ENCODE measurements at places on chromosomes 4 and X.
A peak's percentile ranks its signal among the peaks of the same experiment; 100 is the strongest.

DNA sequence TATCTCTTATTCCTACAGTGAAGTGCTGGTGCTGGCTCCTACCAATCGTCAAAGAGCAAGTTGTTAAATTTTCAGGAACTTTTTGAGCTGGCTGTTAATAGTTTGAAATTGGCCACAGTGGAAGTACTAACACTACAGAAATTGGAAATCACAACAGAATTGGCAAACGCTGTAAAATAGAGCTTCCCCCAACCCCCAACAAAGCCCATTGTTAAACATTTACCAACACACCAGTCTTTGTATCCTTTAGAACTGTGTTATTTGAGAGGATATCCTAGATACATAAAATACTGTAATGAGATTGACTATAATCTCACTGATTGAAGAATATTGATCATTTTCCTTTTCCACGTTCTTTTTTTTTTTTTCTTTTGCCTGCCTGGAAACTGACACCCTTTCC lies 37.4 kb downstream of the FAM241A start:
- no peak for DNase-seq

DNA sequence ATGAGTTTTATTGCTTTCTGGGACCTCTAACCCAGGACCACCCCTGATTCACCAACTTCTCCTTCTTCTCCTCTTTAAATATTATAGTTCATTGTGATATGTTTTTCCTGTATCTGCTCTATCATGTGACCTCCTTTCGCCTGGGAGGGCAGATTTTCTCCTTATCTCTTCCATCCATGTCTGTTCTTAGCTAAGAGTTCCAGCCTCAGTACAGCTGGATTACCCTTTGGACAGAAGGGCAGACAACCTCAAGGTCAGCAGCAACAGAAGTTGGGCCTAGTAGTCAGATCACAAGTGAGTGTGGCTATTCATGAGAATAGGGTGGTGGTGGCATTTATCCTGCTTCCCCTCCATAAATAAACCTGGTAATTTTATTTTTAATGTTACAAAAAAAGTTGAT lies 5.7 kb upstream of the XK start:
- DNase-seq: no peak

- DNase-seq: no peak
Measured at GRCh38 chr4:21374641-21375368, 573.8 kb downstream of the KCNIP4 start.

- DNase-seq: peak; percentile 36
Measured at GRCh38 chr4:8332038-8332857, 62.7 kb downstream of the HTRA3 start.

GRCh38 chr4:177401658-177402273 lies 40.5 kb downstream of the AGA start:
- no peak for DNase-seq

- DNase-seq: no peak
Measured at GRCh38 chr4:127212701-127213100, 420.1 kb upstream of the INTU start.

DNA sequence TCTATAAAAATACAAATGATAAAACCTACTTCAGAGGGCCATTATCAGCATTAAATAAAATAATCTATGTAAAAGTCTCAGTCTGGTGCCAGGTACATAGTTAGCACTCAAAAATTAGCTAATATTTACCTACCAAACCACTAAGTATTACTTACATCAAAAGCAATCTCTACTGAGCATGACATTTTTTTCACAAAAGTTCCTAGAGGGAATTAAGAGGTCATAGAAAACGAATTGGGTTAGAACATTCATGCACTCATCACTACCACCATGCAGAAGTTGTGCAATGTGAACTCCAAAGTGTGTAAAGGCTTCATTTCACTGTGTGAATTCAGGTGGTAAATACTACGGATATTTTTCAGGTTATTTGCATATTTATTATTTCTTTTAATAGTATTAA lies 209.5 kb upstream of the FGF13 start:
- DNase-seq: no peak

DNA sequence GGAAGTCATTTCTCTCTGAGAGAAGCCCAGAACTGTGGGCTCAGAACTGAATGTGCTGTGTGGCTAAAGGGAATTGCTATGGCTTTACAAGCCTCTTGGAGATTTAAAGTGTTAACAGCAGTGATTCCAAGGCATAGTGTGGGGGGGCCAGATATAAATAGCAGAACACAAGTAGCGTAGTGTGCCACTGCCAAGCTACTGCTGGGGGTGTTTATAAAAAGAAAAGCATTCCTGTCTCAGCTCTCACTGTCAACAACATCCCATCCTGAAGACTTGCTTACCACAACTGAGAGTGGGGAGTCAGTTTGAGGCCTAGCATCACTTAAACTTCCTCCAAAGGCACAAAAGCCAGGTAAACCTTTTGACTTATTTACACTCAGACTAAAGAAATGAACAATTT lies at the start of gene ART3:
Gene ART3, plus strand, starts transcription at position 242 of the 400 bp plus-strand sequence. CDS start 1,181 bp downstream, outside the sequence.
- DNase-seq: no peak

DNA sequence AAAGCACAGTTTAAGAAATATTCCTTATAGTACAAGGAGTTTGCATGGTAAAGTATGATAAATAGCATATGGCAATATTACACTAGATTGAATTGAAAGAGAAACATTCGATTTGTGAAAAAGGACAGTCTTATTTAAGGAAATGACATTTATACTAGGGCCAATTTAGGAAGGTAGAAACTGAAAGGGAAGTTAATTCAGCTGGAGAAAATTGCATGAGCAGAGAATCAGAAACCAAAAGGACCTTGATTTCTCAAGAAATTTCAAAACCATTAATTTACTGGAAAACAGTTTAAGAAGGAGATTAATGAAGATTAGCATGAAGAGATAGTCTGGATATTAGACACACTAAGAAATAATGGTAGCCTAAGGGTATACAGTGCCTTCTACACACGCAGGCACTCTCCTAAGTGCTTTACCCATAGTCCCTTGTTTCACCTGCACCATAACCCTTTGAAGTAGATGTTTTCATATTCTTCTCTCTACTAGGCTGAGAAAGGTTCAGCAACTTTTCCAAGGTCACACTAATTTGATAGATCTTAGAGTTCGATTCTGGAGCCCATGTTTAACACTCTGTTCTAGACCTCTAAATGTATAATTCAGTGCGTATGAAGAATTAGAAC lies 259.1 kb upstream of the SLIT2 start:
- no peak for DNase-seq

- no peak for DNase-seq
Measured at GRCh38 chrX:124540474-124540873, 194.1 kb downstream of the SH2D1A start.

DNA sequence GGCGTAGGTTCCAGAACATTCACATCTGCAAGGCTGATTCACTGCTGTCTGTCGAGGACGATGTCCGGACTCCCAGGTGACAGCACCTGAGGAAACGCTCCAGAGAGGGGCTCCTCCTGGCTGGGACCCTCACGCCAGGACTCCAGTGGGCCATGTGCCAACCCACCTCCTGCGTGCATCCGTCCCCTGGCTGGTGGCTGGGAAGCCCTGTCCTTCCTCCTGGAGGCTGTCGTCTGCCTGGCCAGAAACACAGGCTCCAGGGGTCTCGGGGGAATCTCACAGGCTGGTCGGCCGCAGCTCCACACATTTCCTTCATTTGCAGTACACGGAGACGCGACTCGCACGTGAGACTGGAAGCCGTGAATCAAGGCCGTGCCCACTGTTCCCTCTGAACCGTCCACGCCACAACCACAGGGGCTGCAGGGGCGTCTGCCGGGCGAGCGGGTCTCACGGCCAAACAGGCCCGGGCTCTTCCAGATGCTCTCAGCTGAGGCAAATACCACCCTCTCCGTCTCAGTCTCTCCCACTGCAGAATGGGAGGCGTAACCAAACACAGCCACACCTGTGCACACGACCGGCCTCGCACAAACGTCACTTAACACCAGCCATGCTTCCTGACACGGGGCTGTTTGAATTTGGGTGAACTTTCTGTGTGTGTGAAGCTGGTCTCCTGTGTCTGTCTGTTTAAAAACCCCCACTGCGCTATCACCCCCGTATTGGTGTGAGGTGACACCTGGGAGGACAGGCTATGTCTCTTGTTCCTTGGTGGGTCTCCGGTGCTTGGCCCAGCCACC lies 38.7 kb upstream of the MXD4 start:
- no peak for DNase-seq

DNA sequence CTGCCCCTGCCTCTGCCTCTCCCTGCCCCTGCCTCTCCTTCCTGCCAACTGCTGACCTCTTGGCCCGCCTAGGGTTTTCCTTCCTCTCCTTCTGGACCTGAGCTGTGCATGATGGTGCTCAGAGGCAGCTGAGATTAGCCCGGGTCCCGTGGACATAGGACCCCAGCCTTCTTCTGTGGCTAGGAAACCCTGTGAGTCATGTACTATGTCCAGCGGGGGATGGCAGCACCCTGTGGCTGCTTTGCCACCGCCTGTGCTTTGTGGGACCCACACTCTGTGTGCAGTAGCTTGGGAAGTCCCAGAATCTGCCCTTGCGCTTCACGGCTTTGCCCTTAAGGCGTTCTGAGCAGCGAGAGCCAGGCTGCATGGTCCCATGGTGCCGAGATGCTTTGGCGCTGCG lies 105.5 kb upstream of the PSAPL1 start:
- no peak for DNase-seq

DNA sequence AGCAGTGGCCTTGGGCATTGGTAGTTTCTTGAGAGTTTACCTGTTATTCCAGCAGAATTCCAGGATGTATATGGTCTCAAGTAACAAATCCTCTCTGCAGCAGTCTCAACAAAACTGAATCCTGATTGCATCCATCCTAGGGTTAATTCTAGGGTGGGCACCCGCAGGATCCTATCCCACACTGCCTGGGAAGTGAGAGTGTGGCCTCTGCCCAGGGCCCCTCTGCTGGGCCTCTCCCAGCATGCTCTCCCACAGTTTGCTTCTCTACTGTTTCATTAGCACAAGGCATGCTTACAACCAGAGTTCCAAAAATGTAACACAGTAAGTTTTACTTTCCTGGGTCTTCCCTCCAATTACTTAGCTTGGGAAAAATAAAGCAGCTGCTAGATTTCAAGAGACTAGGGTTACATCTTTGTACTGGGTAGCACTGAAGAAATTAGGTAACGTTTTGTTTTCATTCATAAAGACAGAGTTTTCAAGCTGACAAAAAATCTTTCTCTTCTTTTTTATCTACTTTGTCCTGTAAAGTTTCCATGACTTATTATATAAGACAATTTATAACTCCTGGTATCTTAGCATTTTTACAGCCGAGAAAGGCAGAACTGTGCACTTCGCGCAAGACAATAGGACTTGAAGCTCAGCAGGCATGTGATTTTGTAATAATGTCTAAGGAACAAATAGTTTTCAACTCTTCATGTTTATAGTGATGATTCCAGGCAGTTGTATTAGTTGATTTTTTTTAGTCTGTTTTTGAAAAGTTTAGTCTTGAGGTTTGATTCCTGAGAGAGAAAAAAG lies 131.2 kb upstream of the PCDH18 start:
- no peak for DNase-seq

DNA sequence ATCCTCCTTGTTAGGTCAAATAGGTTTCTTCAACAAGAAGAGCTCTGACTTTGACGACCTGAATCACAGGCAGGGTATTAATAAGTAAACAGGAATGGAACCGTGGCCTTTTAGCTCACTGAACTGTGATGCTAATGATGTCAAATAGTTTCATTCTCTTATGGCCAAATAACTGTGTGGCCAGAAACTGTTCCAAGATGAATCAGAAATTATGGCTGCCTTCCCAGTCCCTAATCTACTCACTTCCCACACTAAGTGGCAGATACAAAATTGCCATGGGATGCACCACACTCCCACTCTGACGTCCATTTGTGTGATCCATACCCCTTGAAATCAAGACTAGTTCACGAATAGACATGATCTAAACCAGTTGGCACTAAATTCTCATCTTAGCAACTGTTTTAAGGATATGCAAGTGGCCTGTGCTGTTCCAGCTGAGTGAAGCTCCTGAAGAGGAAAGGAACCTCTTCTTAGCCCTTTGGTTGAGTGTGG lies 455.4 kb downstream of the IL15 start:
- DNase-seq: no peak

DNA sequence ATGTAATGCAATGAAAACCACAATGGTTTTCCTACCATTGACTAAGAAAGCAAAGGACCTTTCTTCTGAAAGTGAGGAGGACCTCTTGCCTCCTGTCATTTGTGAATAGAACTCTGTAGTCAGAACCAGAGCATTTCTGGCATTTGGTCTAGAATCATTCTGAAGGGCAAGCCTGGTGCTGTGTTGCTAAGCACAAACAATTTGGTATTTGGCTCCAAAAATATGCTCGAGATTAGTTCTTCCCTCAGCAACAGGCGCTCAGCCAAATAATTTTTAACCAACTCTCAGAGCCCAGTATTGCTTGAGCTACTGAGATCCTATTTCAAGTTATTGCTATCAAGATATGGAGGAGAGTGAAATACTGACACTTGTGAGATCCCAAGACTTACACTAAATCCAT lies 71.0 kb downstream of the SNCA start:
- no peak for DNase-seq

GRCh38 chr4:1116838-1117237 lies 3.5 kb upstream of the RNF212 start:
- DNase-seq: no peak

GRCh38 chr4:117784266-117784665 lies 250.0 kb upstream of the NDST3 start:
- no peak for DNase-seq

GRCh38 chr4:184397516-184398163 lies 76.7 kb downstream of the IRF2 start:
- DNase-seq: no peak

DNA sequence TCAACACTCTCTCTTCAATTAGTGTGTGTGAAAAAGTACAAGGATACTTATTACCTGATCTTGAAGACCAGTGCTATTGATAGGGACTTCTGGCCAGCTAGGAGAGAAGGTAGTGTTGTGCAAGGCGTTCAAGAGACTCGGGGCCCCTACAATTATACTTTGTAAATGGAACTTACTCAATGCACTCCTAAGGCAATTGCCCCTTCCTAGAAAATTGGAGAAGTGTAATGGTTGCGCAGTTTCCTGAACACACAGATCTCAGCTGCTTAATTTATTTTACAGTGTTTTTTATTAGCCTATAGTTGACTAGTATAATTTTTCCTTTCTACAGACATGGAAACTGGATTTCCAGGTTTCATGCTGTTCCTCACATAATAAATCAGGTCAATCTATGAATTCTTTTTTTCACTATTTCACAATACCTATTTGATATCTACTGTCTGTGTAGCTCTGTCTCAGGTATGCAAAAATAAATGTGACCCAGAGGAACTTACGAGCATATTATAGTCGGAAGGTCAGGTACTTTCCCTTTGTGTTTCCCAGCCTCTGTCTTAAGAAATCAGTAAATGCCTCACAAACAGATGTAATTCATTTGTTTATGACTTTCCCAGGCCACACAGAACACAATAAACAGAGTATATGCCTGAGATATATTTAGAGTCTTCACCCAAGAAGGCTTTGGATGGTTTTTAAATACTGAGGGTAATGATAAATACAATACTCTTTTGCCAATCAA lies 89.1 kb upstream of the TET2 start:
- no peak for DNase-seq

- DNase-seq: no peak
Measured at GRCh38 chr4:176794151-176794550, 1.4 kb upstream of the VEGFC start.
